ENCODE measurements at places on chromosomes 4 and X.

- DNase-seq = peak; percentile 61
Measured at GRCh38 chr4:152063621-152064240, 302.9 kb upstream of the GATB start.

- no peak for DNase-seq
Measured at GRCh38 chr4:155901013-155901412, 2.5 kb upstream of the TDO2 start.

DNA sequence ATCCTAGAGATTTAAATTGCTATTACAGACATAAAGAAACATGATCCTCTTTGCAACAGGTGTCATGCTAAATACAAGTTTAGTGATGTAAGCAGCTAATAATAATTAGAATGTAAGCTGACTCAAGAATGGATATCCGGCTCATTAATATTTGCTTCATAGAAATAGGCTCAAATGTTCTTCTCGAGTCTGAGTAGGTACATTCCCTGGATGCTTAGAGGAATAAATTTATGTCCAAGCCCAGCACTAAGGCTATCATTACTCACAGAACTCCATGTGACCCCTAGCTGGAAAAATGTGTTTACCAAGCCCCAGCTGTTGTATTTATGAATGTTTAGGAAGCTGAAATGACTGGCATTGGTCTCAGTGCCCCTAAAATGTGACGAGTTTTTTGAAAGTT is 87.6 kb upstream of the TSPAN7 start:
- DNase-seq = no peak

DNA sequence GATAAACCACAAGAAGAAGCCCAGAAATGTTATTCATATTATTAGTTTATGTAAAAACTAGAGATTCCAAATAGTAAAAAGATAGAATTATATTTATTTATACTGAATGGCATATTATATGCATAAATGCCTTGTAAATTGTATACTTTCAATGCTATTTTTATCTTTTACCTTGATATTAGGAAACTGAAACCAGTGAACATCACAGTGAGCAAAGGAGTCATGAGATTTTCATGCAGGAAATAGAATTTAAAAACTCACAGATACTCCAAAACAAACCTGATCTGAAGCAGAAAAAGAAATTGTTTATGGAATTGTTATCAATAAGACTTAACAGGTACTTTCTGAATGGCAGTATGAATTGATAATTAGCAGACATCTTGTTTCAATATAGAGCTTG is 207.3 kb upstream of the CENPE start:
- no peak for DNase-seq

DNA sequence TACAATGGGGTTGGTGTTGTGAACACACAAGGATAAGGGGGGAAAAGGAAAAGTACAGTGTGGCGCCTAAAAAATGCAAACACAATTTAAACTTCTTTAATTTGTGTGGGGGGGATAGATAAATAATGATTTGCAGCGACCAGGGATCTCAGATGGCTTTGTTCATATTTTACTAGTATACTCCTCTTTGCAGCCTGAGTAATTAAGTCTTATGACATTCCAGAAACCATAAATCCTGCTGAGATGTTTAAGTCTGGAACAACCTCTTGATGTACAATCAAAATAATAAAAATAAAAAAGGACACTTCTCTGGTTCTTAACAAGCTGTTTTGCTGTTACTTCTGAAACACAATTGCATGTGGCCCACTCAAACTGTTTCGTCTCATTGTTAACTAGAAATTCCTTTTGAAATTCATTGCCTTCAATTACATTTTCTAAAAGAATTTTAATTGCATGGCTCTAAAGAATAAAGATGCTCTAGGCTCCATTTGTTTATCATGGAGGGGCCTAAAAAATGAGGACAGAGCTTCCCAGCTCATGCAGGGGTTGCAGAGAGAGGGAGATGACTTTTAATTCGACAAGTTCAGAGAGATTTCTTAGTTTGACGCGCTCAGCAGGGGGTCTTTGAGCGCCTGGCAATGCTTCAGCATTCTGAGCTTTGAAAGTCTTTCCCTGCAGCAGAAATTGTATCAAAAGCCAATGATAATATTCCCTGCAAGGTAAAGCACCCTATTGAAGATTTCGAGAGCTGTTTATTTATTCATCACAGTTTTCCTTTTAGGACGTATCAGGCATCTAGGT is 892.4 kb upstream of the TENM3 start:
- DNase-seq = no peak

DNA sequence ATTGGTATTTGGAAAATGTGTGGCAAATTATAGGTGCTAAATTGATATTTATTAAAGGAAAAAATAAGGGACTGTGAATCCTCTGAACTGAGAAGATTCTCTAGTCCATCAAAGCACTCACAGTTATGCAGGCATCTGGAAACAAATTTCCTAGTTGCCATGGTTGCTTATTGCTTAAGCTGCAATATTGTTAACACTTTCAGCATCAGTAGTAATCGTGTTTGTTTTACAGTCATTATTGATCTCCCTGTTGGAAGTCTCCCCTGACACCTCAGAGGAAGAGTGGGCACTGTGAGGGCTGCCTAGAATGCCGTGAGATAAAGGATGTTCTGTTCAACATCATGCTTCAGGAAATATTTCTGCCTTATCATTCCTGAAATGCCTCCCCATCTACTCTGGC is 2004.3 kb upstream of the ADGRL3 start:
- DNase-seq = no peak

GRCh38 chrX:16695079-16695676 is 17.3 kb downstream of the CTPS2 start:
- DNase-seq = peak; percentile 48

GRCh38 chrX:119488749-119489148 is 20.5 kb downstream of the SLC25A5 start:
- DNase-seq = peak; percentile 33

DNA sequence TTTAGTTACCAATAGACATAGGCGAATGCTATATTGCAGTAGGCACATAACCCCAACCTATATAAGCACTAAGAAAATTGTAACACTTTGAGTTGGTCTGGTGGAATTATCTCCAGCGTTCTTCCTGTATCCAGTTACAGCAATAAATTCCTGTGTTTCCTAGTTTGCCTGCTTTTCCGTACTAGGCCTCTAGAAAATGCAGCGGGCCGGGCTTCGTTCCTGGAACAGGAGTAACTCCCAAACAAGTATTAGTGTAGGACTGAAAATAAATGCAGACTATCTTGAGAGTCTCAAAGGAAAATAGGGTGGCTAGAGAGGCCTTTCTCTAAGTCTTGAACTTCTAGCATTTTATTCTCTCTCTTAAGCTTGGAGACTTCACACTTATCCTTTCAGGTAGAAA is 159.8 kb downstream of the OR13H1 start:
- DNase-seq = no peak

- no peak for DNase-seq
Measured at GRCh38 chr4:143288171-143288570, 48.5 kb upstream of the GAB1 start.

DNA sequence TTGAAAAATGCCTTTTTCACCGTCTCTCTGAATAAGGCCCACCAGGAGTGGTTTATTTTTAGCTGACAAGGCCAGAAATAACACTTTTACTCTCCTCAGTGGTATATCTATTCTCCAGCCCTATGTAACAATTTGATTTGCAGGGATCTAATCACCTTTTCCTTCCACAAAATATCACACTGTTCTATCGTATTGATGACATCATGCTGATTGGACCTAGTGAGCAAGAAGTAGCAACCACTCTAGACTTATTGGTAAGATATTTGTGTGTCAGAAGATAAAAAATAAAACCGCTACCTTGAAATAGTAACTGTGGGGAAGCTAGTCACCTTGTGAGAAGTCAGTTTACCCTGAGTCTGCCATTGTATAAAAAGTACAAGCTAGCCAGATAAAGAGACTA is 27.7 kb downstream of the AGTR2 start:
- no peak for DNase-seq

GRCh38 chr4:165207016-165207430 is 338 bp upstream of the KLHL2 start:
- DNase-seq = no peak

DNA sequence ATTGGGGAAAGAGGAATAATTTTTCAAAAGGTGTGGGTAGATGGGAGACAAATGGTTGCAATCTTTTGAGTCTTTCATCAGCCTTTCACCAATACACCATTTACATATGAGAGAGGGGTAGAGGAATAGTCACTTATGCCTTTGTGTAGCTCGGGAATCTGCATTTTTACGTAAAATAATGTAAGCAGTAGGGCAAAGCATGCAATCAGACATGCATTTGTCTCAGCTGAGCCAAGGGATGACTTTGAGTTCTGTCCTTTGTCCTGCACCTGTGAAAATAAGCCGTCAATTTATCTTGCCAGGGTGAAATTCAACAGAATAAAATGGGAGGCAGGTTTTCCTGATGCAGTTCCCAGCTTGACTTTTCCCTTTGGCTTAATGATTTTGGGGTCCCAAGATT is 1473.4 kb upstream of the TENM3 start:
- DNase-seq = no peak

- no peak for DNase-seq
Measured at GRCh38 chr4:155522201-155522600, 144.4 kb upstream of the GUCY1A1 start.

GRCh38 chr4:184979461-184980124 is 38.7 kb upstream of the HELT start:
- DNase-seq = no peak

DNA sequence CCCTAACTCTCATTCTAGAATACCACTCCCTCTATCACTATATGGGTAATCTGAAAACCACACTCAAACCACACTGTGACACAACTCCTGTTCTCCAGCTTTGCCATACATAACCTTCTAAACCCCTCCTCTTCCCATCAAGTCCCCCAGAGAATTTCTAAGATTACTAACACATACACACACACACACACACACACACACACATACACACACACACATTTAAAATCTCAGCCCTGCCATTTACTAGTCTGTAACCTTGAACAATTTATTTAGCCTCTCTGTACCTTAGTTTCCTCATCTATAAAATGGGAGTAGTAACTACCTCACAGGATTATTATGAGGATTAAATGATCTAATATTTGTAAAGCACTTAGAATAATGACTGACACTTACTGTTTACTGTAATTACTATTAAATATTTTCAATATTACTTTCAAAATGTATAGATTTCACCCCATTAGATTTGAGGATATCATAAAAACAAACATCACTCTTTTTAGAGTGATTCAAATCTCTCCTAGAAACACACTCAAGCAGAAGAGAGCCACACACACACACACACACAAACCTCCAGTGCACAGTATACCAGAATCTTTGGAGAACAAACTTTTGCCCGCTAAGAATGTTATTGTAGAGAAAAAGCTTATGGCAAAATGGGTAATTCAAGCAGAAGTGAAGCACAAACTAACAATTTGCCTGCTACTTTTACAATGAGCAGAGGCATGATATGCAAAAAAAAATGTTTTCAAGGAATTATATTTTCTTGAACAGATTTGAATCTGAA is 3.8 kb downstream of the ANKRD50 start:
- no peak for DNase-seq

GRCh38 chrX:83345298-83345697 is 162.8 kb upstream of the POU3F4 start:
- no peak for DNase-seq

- DNase-seq = no peak
Measured at GRCh38 chr4:27684610-27685011, 824.0 kb downstream of the STIM2 start.

DNA sequence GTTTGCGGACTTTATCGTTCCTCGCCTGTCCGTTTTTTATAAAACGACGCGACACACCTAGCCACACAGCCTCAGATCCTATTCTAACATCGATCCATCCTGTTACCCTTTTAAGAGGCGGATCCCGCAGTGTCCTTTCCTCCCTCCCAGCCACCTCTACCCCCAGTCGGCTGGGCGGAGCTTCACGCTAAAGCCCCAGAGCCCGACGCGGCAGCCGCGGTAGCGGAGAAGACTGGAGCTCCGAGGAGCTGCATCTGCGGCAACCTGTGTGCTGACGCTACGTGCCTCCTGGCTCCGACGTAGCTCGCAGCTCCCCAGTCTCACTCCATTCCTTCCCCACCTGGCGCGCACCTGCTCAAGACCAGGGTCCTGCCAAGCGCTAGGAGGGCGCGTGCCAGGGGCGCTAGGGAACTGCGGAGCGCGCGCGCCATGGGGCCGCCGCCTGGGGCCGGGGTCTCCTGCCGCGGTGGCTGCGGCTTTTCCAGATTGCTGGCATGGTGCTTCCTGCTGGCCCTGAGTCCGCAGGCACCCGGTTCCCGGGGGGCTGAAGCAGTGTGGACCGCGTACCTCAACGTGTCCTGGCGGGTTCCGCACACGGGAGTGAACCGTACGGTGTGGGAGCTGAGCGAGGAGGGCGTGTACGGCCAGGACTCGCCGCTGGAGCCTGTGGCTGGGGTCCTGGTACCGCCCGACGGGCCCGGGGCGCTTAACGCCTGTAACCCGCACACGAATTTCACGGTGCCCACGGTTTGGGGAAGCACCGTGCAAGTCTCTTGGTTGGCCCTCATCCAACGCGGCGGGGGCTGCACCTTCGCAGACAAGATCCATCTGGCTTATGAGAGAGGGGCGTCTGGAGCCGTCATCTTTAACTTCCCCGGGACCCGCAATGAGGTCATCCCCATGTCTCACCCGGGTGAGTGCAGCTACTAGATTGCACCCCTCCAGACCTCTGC is at the start of gene RNF128:
TSS of gene RNF128 (plus strand) at position 217 of the 953 bp plus-strand sequence. CDS start at position 430, 213 bp downstream.
- no peak for DNase-seq

GRCh38 chrX:123756320-123756719 is 23.5 kb upstream of the THOC2 start:
- DNase-seq = no peak

DNA sequence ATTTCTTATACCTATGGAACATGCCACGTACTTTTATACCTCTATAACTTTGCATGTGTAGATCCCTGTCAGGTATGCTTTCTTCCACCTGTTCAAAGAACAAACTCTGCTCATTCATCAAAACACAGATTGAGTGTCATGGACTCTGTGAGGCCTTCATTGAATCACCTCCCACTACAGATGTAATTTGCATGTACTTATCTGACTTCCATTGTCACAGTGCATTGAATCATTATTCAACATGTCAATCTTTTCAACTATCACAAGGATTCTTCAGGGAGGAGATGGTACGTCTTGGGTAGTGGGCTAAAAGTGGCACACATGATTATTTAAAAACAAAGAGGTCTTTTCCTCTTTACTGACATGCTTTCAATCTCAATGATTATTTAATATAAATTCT is 24.1 kb downstream of the SPOCK3 start:
- DNase-seq = no peak

GRCh38 chrX:14618177-14618965 is 89.0 kb downstream of the GLRA2 start:
- no peak for DNase-seq

DNA sequence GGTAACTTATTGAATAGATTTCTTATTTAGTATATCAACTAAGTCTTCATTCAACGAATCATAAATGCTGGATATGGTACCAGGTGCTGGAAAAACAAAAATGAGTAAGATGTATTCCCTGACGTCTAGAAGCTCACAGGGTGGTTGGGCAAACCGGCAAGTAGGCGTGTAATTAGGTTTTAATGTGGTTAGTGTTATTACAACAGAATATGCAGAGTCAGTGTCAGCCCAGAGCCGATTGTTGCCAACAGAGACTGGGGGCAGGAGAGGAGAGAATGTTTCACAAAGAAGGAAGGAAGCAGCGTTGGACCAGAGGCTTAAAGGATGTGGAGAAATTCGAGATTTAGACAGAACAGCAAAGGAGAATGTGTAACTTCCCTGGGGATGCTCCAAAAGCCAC is 111.7 kb downstream of the TENM3 start:
- DNase-seq = no peak
